ENCODE measurements at places on chromosomes 11 and 22.

GRCh38 chr22:26906464-26906863 is 249.1 kb downstream of the MIAT start:
- DNase-seq = no peak

DNA sequence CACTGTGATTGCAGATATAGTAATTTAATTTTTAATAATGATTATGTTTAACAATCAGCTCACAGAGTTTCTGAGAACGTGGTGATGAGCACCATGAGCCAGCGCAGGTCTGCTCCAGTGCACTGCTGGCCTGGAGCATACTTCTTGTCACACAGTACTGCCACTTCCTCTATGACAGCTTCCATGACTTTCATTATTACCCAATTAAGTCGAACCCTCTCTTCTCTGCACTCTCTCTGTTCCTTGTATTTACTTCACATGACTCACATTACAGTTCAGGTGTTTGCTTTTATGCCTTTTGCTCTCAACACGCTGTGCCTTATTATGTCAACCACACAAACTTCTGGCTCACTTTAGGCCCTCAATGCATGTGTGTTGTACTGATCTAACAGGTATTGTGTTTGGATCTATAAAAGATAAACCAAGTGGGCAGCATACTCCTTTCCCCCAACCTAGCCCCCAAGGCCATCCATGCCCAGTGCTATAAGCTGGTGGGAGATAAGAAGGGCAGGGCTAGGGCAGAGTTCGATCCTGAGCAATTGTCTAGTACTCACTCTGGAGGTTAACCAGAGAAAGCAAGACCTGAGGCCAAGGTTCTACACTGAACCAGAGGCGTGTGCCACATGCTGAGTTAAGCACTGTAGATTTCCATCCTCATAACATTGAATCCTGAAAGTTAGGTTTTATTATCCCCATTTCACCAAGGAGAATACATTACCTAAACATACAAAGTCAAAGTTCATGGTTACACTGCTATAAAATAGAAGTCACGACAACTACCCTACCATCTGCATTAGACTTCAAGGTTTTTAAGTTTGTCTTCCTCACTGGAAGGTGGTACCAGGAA is 356.5 kb downstream of the INSC start:
- DNase-seq = no peak

- no peak for DNase-seq
These were observed 492.1 kb downstream of the SOX6 start for GRCh38 chr11:15864026-15864805.

- DNase-seq = no peak
These were observed 67.3 kb downstream of the MCHR1 start for GRCh38 chr22:40746428-40747220.

DNA sequence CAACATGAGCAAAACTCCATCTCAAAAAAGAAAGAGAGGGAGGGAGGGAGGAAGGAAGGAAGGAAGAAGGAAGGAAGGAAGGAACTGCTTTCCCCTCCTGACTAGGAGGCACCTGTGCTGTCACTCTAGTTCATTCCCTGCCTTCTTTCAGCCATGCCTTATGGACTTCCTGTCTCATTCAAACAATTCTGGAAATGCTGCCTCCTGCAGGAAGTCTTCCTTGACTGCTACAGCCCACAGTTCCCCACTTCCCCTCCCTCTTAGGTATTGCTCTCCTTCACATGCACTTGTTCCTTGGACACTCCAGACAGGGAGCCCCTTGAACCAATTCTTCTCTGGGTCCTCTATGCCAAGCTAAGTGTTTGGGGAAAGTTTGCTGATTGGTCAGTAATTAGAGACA is 31.6 kb upstream of the WNT11 start:
- DNase-seq = no peak

DNA sequence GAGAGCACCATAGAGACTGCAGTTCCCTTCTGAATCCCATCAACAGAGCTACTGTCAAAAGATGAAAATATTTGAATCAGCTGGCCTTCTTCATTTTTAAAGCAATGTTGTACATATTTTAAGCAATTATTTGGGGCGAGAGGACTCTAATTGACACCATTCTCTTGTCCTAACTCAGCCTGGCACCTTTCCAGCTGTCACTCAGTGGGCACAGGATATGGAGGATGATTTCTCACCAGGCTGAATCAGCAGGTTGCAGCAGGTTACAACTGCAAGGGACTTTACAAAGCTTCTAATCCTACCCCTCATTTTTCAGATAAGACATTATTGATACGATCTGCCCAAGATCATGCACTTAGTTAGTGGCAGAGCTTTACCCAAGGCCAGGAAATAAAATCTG is 11.9 kb upstream of the WT1 start:
- DNase-seq = no peak

GRCh38 chr22:22878801-22879674 is 8.6 kb upstream of the IGLL5 start:
- no peak for DNase-seq

- DNase-seq = no peak
These were observed 8.7 kb downstream of the CAPN5 start for GRCh38 chr11:77075425-77075905.

DNA sequence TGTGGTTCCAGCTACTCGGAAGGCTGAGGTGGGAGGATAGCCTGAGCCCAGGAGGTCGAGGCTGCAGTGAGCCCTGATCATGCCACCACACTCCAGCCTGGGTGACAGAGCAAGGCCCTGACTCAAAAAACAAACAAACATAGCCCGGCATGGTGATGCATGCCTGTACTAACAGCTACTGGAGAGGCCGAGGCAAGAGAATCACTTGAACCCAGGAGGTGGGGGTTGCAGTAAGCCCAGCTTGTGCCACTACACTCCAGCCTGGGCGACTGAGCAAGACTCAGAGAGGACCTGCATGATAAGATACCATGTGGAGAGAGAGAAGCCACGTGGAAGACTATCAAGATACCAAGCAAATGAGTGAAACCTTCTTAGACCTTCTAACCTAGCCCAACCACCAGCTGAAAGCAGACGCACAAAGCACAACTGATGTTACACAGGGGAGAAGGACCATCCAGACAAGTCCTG is 36.1 kb downstream of the AMBRA1 start:
- DNase-seq = peak; percentile 31

DNA sequence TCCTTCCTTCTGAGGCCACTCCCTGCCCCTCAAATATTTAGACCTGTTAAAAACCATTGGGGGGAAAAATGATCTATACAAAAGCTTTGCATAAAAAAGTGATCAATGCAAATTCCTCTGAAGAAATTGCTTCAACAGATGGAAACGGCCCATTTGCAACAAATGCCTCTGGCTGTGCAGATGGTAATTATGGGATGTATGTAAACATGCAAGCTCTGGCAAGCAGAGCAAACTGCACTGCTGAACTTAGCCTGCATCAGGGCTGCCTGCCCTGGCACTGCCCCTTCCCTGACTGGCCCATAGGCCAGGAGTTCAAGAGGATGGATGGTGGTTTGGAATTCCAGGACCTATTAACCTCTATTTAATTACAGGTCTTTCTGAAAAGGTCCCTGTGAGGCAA is 388.7 kb downstream of the MIAT start:
- no peak for DNase-seq

DNA sequence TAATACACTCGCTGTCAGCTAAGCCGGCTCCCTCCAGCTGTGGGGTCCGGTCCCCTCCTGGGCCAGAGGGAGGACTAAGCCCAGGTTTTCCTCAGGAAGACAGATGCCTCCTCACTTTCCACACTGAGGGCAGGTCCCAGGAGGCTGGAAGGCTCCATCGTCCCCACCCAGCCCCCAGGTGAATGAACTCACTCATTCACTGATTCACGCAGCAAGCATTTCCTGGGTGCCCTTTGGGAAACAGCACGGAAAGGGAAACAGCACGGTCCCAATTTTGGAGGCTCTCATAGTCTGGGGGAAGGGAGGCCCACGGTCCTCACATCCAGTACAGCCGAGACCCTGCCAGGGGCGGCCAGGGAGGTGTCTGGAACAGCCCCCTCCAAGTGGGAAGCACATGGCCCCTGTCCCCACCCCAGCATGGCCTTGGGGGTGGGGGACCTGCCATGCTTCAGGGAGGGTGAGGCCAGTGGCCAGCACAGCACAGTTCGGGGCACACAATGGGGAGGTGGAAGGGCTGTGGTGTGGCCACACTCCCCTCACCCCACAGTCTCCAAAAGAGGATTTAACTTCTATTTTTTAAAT is 9.3 kb upstream of the TH start:
- DNase-seq = no peak

GRCh38 chr22:35454416-35455054 is 54.6 kb downstream of the MCM5 start:
- DNase-seq = peak; percentile 28

DNA sequence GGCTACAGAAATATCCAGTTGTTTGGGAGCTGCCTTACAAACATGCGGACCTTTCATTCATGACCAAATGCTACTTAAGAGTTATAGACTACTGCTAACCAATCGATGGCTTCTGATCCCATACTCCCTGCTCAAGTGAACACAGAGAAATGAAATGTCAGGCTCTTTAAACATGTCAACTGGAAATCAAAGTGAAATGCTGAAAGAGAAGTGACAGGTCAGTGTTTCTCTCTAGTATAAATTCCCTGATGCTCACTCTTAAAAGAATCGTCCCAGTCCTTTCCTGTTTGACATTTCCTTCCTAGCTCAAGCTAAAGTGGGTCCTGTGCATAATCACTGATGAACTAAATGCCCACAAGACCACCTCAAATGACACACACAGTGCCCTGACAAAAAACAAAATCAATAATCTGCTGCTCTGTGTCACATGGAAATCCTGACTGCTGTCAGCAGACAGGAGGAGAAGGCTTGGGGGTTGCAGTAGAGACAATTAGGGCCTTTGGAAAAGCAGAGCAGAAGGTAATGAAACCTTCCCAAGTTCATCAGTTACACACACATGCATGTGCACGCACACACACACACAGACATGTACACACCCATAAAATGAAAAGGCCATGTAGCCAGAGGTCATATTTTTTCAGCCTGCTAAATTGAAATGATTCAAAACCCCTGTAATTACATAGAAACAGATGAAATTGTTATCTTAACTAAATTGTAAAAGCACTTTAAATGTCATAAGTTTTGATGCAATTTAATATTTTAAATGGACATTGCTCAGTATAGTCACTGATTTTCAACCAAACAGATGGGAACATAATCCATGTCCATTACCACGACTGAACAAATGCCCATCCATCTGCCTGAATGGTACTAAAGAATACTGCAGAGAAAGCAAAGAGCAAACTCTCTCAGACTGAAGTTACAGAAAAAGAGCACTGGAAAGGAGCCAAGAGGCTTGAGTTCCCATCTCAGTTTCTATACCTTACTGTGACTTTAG is 330.7 kb downstream of the TTC28 start:
- no peak for DNase-seq

DNA sequence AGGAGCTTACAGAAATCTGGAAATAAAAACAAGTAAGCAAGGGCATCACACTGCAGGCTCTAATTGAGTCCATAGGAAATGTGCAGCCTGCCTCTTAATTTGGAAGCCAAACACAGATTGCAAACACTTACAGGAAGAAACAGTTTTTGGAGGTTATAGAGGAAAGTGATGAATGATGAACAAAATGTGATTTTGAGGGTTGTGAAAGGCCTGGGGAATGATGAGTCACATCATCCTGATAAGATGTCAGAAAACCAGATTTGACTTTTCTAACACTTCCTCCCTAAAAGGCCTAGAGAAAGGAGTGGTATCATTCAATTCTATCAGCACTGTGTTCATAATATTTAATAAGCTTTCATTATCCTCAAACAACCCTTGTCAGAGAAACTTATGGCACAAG is 96.6 kb upstream of the POU2AF2 start:
- DNase-seq = peak; percentile 26

GRCh38 chr22:44395118-44396005 is 82.6 kb upstream of the SHISAL1 start:
- DNase-seq = no peak

GRCh38 chr11:33716243-33716642 is 15.6 kb upstream of the C11orf91 start:
- DNase-seq = peak; percentile 31

DNA sequence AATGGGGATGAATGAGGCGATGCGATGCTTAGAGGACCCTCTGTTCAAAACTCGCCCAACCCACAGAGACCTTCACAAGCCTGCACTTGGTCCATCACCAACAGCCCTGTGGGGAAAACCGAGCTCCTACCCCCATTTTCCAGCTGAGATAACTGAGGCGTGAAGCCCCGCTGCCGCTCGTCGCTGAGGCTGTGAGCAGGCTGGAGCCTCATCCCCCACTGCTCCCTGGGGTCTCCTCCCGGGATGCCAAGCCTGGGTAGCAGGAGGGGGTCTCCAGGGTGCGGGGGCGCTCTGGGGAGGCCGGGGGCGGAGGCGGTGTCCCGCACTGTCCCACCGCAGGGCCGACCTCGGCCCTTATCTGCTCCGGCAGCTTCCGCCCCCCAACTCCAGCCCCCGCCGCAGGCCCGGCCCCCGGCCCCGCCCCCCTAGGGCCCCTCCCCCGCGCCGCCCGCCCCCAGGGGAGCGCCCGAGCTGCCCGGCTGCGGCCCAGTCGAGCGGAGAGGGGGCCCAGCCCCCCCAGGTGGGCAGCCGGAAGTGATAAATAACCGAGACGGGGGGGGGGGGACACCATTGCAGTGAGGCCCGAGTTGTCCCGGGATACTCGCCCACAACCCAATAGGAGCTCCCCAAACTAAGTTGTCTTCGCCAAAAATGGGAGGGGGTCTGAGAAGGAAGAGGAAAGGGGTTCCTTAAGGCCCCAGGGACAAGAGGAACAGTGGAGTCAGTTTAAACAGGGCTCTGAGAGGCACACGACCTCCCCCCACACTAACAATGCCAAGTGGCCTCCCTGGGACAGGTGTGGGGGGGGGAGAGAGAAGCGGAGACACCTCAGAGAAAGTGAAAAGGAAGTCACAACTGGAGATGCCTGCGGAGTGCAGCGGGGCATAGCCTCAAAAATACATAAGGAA is 8.3 kb upstream of the SLC39A13 start:
- DNase-seq = no peak

GRCh38 chr11:125276619-125276976 is 112.0 kb downstream of the PKNOX2 start:
- no peak for DNase-seq

GRCh38 chr11:63769042-63769713 is 603 bp upstream of the ZFTA start:
- no peak for DNase-seq

- peak; percentile 21 for DNase-seq
These were observed 486 bp downstream of the STIM1 start for GRCh38 chr11:3855808-3856491.

DNA sequence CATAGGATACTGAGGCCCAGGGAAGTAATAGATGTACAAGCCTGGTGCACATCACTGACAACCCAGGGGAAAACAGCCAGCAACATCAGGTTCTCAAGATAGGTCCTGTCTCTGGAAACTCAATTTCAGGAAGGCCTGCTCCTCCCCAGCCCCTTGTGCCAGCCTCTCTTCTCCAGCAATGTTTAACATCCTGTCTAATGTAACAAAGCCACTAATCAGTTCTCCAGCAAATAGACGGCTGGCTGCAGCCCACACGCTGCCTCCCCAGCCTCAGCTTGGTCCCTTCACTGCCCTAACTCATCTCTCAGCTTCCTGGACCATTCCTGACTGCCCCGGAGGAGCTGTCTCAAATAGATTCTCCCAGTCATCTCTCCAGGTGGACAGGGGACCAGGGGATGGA is 37.8 kb downstream of the RPL27A start:
- no peak for DNase-seq

- DNase-seq = no peak
These were observed 471 bp downstream of the ARVCF start for GRCh38 chr22:20015971-20016733.

All from fibroblast of lung (primary cell).